ENCODE measurements at places on chromosomes 1 and 21.

- no peak for DNase-seq
These were observed 89.2 kb downstream of the SLC35F3 start for GRCh38 chr1:233993651-233994050.

DNA sequence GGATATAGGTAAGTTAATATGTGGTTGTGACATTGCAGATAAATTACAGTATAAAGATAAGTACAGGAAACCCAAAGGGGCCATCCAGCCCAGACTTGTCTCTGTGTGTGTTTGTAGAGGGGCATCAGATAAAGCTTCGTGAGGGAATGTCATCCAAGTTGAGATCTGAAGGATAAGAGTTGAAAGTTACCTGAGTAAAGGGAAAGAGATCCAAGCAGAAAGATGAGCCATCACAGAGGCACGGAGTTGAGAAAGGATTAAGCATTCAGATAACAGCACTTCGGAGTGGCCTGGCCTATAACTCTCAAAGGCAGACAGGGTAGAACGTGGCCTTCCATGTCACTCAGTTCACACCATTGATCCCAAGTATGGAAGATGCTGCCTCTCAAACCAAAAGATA lies 749.1 kb downstream of the ADGRL2 start:
- DNase-seq: no peak

DNA sequence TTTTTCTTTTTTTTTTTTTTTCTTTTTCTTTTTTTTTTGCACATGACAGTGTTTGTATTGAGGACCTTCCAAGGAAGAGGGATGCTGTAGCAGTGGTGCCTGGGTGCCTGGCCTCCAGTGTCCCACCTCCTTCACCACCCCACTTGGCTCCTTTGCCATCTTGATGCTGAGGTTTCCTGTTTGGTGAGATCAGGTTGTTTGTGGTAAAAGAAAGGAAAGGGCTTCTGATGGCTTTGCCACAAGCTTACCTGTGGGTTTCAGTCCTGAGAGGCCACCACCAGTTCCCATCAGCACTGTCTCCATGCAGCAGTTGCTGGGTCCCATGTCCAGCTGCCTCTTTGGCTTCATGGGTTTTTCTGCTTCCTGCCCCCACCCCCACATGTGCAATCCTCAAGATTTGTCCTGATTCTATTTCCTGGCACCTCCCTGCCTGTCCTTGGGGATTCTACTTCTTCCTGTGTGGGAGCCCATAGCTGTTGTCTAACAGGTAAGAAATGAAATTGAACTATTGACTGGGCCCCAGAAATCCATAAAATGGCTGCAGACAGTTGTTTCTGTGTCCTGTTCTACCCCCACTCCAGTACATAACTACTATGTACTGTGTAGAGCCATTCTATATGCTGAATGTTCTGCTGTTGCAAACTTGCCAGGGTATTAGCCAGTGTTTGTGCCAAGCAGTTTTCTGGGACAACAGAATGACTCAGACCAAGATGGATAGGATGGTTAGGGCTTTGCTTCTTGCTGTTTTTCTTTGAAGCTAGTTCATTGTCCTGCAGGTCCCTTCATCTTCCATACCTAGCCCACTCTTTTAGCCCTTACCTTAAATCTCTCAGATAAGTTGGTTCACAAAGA lies 4.2 kb upstream of the CCDC28B start:
- no peak for DNase-seq

DNA sequence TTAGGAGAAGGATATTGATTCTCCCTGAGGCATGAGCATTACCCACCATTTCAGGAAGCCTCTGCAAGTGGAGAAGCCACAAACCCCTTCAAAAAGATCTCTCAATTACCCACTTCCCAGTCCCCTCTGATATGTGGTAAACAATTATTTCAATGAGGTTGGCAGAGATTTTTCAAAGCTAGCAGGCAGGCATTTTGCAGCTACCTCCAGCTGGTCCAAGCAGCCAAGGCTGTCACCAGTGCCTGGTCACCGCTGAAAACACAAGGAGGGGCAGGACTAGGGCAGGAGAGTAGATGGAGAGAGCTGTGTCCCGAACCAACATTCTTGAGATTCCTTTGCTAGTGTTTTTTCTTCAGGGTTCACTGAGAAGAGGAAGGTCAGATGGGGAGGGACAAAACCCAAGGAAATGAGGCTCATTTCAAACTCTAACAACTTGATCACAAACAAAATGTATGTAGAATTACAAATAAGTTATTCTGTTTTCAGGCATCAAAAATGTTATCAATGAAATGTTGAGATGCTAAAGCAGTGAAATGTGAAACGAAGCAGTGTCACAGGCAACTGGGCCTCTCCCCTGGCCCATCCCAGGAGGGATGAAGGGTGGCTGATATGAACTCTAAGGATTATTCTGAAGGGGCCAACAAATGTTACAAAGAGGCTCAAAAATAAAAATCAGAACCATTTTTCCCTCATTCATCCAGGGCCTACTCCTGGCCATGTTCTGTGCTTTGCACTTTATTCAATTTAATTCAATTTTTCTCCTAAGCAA lies 22.3 kb downstream of the APP start:
- DNase-seq: no peak

GRCh38 chr1:40751802-40752201 lies 31.8 kb upstream of the KCNQ4 start:
- DNase-seq: no peak

DNA sequence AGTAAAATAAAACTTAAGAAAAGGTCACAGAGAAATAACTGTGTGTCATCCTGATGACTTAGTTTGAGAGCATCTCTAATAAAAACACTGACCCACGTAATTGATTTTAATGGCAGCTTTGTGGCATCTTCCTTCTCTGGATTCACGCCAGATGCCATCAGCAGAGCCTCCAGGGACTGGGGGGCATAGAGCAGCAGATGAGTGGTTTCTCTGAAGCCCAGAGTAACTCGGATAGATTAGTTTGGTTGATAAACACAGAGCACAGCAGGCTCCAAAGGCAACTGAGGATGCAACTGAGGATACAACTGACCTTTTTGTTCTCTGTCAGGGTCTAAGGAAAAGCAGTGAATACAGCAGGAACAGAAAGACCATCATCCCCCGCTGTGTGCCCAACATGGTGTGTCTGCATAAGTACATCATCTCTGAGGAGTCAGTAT lies 180.8 kb downstream of the RPS6KC1 start:
- no peak for DNase-seq
